ENCODE measurements at places on chromosomes 3 and 15.

- no peak for DNase-seq
Observed at GRCh38 chr3:192331749-192332385, 395.5 kb downstream of the FGF12 start.

DNA sequence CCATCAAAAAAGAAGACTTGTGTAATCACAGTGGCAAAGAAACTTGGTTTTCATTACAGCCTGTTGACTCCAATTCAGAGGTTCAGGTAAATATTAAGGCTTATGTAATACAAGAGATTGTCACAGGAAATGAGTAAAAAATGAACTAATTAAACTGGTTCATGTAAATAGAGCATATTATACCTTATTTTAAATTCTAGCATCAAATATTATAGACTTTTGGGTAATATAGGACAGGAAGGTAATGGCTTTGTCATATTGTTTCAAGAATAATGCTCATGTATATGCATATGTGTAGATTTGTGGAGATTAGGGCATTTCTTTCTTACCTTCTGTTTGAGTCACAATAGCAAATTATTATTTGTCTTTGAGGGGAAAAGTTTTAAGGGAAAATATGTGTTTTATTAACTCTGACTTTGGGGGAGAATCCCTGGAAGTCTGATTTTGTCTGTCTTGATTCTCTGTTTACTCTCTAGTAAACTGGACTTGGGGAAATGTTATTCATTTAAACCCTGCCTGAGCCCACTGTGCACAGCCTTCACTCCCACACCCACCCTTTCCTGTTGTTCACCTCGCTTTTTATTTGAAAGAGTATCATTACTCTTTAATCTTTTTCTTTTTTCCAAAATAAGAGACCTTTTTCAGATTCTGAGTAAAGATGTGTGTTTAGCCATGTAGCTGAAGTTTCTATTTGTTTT is 43.0 kb downstream of the RASA2 start:
- DNase-seq: no peak

- DNase-seq: no peak
Observed at GRCh38 chr3:50275141-50275995, 3.5 kb upstream of the LSMEM2 start.

GRCh38 chr3:6438031-6438430 is 422.9 kb upstream of the GRM7 start:
- no peak for DNase-seq

DNA sequence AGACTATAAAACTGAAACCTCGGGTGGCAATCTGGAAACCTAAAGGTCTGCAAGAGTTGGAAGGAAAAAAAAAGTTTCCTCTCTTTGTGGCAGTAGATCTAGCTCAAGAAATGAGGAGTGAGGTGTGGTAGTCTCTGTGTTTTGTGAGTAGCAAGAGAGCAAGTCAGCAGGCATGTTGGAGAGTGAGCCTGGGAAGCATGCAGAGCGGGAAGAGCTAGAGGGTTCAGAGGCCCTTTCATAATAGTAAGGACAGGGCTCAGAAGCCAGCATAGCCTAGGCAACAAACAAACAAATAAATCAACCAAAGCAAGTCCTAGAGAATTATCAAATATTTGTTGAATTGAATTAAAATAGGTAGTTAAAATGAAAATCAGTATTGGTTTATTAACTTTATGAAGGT is 189.7 kb upstream of the CBLB start:
- no peak for DNase-seq

GRCh38 chr3:74271541-74271940 is 342.9 kb downstream of the CNTN3 start:
- no peak for DNase-seq

DNA sequence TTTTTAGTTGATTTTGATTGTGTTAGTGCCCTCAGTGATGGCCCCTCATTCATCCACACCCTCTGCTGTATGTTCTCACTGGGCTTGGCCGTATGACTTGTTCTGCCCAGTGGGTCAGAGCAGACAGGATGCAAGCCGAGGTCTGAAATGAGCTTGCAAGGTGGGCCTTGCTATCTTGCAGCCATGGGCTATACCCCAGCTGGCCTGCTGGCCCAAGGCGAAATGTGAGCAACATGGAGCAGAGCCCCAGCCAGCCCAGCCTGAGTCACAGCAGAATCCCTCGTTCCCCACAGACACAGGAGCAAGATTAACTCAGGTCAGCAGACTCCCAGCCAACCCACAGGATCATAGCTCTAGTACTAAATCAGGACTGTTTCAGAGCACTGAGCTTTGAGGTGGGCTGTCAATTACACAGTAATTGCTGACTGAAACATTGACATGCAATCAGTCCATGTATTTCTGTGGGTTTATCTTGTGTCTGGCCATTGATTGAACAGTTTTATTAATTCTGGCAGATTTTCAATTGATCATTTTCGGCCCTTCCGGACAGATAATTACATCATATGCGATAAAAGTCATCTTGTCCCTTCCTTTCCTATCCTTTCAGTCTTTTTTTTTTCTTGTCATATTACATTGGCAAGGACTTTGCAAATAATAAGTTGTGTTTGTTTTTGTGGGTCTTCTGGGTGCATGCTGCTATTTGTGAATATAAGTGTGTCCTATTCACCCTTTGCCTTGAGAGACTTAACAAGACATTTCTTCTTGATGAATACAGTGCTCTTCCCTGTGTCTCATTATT is 27.1 kb downstream of the KLF15 start:
- DNase-seq: no peak

- DNase-seq: no peak
Observed at GRCh38 chr3:12273045-12273695, 15.7 kb upstream of the PPARG start.

DNA sequence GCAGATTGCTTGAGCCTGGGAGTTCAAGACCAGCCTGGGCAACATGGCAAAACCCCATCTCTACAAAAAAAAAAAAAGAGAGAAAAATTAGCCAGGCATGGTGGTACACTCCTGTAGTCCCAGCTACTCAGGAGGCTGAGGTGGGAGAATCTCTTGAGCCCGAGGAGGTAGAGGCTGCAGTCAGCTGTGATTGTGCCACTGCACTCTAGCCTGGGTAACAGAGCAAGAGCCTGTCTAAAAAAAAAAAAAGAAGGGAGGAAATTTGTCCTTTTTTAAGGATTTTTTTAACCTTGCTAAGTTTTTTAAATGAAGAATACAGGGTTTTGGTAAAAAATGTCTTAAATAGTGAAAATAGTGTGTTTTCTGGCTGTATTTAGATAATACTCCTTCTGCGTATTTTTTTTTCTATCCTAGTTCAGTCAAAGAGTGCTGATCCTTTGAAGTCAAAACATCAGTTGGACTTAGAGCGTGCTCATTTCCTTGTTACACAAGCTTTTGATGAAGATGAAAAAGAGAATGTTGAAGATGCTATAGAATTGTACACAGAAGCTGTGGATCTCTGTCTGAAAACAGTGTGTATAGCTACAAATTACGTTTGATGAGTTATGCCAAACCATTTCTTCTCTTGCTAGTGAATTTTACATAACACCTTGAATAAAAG is 11.1 kb downstream of the CAPN7 start:
- DNase-seq: no peak

GRCh38 chr3:134065252-134066157 is 35.8 kb upstream of the SLCO2A1 start:
- DNase-seq: no peak

DNA sequence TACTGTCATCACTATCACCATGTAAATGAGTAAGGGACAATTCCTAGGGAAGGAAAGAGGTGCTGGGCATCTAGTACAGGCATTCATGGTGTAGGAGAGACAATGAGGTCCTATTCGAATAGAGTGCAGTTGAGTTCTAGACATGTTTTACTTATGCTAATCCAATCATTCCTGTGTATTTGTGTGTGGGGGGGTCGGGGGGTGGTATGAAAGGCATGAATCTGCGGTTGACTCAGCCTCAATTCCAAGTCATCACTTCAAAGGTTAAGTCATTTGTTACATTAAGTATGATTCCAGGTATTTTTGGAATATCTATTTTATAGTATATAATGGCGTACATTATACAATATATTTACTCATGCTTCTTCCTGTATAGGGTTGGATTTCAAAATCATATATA is 163.1 kb upstream of the GALNT15 start:
- no peak for DNase-seq

DNA sequence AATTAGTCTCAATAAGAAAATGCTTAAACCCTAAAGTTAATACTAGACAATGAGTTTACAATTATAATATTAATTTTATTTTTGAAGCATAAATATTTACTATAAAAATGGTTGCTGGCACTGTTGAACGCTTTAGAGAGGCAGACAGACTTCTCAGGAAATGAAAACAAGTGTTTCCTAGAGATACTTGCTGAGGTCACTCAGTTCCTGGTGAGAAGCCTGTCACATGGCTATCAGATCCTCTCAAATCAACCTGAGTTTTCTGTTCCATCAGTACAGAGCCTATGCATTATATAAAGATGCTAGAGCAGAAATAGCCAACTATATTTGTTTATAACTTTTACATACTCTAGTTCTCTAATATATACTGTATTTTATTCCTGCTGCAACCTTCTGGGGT is 109.2 kb downstream of the MYO5A start:
- no peak for DNase-seq

GRCh38 chr3:189714991-189715961 is 84.1 kb downstream of the TP63 start:
- DNase-seq: no peak

DNA sequence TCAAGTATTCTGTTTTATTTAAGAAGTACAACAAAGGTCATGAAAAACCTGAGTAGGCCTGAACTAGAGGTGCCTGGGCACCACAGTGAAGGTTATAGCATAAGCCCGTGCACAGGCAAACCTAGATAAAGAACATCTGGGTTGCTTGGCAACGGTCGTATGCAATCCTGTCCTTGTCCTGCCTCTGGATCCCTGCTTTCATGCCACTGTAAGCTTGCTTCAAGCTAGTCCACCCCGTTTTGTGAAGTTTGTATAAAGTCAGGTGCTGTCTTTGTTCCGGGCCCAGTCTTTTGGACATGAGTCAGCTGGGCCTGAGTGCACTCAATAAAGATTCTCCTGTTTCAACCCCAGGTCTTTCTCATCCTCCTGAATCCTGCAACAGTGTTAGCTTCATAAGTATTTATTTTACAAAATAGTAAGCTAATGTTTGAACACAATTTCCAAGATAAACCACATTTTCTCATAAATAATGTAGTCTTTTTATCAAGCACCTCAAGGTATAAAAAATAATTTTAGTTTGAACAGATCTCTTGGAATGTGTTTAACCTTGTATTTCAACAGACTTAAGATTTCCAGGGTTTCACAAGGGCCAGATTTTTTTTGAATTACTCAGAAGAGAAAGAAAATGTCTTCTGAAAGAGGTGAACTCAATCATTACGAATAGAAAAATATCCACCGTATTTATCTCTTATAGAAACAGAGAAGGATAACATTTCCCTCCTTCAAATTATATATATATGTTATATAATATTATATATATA is 14.3 kb upstream of the SLC9C1 start:
- no peak for DNase-seq

Measured in activated gamma-delta T cell treated with Interleukin-2 at 50 U/mL for 16 hours (primary cell).